ENCODE measurements at places on chromosomes 7 and 10. TPM values are rescaled to one million over a fixed set of nuclear protein-coding genes. Genes with fewer than 3 reads are reported as not detected.

- DNase-seq: no peak
Observed at GRCh38 chr10:22486431-22486830, 141.1 kb downstream of the SPAG6 start.

- DNase-seq: no peak
Observed at GRCh38 chr7:107563081-107563774, 492 bp downstream of the COG5 start.

Gene NOLC1
- 36.2 TPM for total RNA-seq

GRCh38 chr7:6284461-6285360 lies 12.3 kb upstream of the CYTH3 start:
- DNase-seq: no peak

Gene FAM3C
- total RNA-seq: 40.7 TPM

DNA sequence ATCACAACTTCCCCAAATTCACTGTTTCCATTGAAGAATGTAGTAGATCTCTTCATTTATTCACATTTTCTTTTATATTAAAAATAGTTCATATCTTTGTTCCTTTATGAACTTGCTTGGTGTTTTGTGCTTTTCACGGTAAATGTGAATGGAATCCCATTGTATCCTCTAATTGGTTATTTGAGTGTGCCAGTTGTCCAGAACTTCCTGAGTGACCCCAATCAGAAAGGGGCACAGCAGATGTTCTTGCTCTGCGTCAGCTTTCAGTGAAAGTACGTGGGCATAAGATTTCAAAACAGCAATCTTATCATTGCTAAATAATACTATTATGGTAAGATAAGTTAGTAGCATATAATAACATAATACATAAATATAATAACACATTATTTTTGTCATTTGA lies 47.0 kb downstream of the PTPRZ1 start:
- no peak for DNase-seq

- no peak for DNase-seq
Observed at GRCh38 chr7:3780525-3780924, 479.5 kb downstream of the SDK1 start.
